ENCODE measurements at places on chromosomes 4 and X.

DNA sequence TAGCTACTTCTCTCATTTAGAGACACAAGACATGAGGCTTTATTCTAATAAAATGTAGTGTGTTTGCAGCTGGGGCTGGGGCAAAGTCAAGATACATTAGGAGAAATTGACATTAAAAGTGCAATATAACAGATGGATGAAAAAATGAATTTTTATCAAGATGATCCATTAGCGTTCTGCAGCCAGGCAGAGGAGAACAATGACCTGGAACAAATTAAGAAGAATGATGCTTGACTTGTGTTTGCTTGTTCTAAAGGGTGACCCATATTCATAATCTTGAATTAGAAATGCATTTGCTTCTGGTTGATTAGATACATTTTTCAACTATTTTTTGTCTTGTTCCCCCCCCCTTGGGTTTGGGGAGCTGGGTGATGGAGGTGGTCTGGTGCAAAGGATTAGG lies 439.5 kb upstream of the BOD1L1 start:
- no peak for DNase-seq

DNA sequence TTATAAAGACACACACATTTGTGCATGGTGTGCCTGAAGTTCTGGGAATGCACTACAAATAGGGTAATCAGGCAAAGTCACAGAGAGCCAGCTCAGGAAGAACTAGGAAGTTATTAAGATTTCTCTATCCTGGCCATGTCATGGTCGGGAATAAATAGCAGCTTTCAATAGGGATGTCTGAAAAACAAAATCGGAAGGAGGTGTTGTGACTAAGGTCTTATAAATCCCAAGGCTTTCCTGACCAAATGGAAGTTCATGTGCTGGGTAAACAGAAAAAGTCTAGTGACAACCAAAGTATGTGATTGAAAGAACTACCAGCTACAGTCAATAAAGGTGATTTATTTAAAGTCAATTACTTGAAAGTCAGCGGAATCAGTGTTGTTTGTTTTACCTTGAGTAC lies 262.5 kb upstream of the HS3ST1 start:
- DNase-seq, result no peak

DNA sequence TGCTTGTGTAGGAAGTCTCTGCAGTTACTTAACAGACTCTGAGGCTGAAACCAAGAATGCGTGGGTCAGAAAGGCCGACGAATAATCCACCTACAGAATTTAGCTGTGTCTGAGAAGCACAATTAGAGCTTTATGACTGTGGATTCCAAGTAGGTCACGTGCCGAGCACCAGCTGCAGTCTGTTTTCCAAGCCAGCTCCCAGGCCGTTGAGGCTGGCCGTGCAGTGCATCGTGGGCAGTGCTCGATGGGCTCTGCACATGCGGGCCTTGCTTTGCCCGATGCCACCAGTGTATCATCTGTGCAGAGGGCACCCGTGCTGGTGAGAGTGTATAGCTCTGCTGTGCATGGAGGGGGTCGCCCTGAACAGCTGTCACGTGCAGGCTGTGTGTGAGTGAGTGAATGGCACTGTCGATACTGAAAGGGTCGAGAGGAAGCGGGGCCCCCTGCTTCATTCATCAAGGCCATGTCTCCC lies 67.5 kb upstream of the CLDN34 start:
- DNase-seq, result no peak

DNA sequence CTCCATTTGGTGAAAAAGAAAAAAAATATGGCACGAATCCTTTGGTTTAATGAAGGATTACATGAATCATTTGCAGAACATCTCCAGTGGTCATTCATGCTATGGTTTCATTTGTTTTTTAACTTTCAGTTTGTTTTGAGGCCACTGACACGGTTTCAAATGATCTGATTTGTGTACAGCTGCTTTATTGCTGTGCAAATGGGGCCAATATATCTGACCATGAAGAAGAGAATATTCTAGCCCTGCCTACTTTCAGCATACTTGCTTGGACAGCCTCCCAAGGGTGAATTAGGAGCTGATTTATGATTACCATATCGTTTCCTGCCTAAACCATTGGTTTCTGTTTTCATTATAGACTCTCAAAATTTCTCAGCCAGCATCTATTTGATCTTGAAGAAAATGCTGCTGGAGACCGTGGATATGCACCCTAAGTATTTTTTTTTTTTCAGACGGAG lies 30.7 kb downstream of the SPARCL1 start:
- DNase-seq, result no peak

GRCh38 chr4:31007858-31008257 lies 287.7 kb downstream of the PCDH7 start:
- DNase-seq, result no peak

- DNase-seq, result no peak
Observed at GRCh38 chr4:137125011-137125410, 407.3 kb downstream of the PCDH18 start.

DNA sequence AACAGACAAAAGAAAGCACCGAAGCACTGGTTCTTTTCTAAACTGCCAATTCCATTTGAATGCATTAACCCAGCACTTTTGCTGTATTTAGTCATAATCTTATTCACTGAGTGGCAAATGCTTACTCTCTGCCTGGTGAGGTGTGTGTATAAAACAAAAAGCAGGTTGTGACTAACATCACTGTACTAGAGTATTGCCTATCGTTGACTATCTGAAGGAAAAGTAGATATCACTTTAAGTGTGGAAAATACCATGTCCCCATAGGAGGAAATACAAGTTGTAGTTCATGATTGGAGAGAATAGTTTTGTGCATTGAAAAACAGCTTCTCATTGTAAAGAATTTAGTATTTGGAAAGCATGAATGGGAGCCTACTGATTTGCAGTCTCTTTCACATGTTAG lies 2.7 kb downstream of the PDLIM5 start:
- DNase-seq, result no peak

DNA sequence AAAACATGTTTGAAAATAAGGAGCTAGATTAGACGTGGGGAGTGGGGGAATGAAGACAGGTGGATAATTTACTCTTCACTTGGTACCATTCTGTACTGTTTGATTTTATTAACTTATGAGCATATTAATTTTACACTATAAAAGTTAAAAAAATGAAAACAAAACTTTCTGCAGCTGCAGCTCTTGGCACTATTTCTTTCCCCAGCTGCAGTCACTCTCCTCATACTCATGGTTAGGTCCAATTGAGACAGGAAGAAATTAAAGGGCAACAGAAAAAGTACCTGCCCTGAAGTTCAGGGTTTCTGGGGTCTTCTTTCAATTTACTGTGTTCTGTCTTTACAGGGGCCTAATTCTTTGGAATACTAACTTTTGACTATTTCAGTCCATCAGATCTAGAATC lies 15.4 kb downstream of the MAD2L1 start:
- no peak for DNase-seq
